ENCODE measurements at places on chromosomes 6 and 20. TPM values are rescaled to one million over a fixed set of nuclear protein-coding genes. Genes with fewer than 3 reads are reported as not detected.

DNA sequence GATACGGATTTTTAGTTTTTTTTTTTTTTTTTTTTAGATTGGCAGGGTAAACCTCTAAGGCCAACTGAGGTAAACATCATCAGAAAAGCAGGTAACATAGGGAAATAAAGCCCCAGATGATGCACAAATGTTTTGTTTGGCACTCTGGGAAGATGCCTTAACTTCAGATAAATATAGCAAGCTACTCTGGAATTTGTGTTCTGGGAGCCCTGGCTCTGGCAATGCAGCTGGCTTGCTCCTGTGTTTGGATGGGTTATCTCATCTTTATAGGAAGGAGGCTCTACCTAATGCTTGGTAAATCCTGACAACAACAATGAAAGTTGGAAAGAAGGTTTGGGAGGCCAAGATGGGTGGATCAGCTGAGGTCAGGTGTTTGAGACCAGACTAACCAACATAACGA is 77.4 kb downstream of the GFOD1 start:
- DNase-seq = no peak

The SLC32A1 gene
- total RNA-seq = not detected

GRCh38 chr20:63740070-63740626 is 572 bp downstream of the SLC2A4RG start:
- peak; percentile 98 for DNase-seq

DNA sequence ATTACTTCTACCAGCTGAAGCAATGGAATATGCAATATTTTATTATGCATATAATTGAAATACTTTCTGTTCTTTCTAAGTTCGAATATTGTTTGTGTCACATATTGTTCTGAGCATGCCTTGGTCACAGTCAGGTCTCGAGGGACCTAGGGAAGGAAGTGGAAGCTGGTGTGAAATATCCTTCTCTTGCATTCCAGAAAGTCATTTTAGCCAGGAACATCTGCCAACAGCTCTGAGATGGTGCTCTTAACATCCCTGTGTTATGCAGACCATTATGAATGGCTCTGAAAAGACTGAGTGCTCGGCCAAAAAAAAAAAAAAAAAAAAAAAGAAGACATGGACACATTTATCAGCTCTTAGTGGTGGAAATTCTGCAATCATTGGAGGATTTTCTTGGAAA is 132.7 kb upstream of the JAG1 start:
- peak; percentile 32 for DNase-seq

The TMC2 gene
- total RNA-seq = not detected

Measured in osteoblast (primary cell).